ENCODE measurements at places on chromosomes 2 and 18.

DNA sequence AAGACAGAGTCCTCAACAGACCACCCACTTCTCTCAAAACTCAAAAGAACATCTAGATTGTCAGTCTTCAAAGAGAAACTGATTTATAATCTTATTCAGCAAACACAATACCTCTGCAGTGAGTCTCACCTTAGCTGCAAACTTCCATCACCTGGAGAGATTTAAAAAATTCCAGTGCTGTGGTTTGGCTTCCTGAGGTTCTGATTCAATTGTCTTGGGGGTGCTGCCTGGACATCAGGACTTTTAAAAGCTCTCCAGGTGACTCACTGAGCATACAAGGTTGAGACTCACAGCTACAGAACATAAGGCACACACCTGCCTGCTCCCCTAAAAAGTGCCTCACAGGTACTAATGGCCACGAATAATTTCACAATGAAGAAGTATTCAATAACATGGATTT, 40.3 kb downstream of the RNF152 start:
- DNase-seq: no peak

DNA sequence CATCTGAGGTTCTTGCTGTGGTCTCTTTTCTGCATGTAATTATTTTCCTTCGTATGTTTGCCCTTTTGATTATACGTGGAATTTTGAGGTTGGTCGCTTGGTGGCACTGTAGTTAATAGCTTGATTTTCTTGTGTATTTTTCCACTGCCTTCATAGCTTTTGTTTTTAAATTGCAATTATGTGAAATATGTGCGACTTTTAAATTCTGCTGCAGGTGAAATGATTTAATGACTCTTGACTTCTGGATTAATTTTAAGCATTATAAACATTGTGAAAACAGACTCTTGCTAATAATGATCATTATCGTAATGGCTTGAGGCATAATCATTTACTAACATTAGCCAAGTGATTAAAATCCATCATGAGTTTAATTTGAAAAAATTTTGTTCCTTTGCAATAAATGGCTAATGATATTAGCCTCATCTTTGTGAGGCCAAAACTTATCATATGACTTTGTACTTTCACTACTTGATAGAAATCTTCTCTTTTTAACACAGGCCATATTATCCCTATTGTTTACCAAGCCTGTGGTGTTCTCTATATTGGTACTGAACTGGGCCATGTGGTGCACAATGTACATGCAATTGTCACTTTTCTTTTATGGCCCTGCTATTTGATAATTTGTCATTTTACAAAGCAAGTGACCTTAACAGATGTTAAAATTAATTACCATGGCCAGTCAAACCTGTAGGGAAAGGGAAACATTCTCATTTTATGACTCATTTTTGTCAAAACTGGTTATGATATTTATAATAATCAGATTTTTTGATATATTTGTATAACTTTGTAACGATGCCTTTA, 62.8 kb upstream of the NEUROD1 start:
- peak; percentile 10 for DNase-seq

- peak; percentile 4 for DNase-seq
These were observed 7.6 kb upstream of the CHRNA1 start for GRCh38 chr2:174771631-174772471.

GRCh38 chr2:166805753-166806152, 82.5 kb upstream of the XIRP2 start:
- DNase-seq: no peak

GRCh38 chr18:22387787-22388186, 29.9 kb downstream of the CTAGE1 start:
- DNase-seq: no peak

DNA sequence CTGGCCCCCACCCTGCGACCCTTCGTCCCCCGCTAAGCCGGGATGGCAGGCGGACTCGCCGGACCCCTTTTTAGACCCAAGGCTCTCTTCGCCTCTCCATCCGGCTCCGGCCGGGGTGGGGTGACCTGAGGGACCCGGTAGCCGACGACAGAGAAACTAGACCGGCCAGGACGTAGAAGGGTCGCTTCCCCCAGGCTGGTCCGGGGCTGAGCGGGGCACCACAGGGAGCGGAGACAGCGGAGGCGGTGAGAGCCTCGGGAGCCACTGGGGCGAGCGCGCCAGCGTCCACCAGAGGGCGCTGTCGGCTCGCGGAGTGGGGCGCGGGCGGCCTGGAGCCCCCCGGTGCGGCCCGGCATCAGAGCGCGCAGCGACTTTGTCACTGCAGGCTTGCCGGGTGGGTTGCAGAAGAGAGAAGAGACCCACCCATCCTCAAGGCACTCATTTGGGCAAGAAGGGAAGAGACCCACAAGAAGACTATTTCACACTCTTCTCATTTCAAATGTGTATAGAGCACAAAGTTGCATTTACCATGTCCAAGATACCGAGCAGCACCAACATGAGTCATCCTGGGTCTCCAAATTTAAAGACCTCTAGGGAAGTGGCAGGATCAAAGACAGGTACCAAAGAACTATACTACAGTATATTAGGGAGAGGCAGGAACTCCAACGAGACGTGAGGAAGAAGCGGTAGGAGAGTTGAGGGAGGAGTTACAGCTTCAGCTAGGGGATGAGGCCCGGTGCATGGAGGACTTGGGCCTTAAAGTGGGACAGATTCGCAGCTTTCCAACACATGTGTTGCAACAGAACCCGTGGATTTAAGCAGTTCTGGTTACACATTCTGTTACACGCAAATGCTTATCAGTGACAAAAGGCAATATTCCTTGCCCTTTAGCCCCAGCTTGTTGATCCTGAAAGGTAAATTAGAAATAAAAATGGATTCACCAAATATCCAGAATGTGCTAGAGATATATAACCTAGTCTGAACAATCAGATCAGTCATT, 7.6 kb upstream of the PRKCE start:
- DNase-seq: peak; percentile 34

DNA sequence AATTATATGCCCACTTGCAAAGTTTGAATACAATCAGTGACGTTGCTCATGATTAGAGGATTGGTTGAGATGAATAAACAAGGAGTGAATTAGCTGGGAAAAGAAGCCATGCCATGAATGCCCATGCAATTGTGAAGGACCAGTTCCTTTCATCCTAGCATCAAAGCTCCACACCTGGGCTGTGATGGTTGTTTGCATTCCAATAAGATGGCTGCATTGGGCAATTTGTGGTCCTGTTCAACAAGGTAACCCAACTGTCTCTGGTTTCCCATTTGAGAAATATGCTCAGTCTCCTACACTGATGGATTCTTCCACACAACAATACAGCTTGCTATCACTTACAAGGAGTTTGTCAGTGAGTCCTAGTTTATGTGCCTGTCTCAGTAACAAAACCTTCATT, 550.2 kb downstream of the STK39 start:
- DNase-seq: no peak

GRCh38 chr2:96144481-96145035, 682 bp downstream of the DUSP2 start:
- no peak for DNase-seq

- no peak for DNase-seq
These were observed 129.3 kb downstream of the RDH14 start for GRCh38 chr2:18430996-18431748.

GRCh38 chr2:85523903-85524335, 15.0 kb upstream of the MAT2A start:
- DNase-seq: no peak

DNA sequence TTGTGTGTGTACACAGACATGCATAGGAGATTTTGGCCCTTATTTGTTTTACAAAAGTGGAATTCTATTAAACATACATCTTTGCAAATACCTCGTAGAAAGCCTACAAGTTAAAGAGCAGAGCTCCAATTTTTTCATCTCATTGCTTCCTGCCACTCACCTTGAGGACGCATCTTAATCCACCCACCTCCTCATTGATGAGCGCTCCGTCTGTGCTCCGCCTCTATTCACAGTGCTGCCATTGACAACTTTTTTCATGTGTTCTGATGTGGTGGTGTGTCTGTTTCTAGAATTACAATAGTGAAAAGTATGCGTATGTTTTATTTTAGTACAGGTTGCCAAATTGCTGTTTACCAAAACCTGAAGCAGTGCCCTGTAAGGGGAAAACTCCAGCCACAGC, 36.3 kb downstream of the NEURL3 start:
- no peak for DNase-seq

DNA sequence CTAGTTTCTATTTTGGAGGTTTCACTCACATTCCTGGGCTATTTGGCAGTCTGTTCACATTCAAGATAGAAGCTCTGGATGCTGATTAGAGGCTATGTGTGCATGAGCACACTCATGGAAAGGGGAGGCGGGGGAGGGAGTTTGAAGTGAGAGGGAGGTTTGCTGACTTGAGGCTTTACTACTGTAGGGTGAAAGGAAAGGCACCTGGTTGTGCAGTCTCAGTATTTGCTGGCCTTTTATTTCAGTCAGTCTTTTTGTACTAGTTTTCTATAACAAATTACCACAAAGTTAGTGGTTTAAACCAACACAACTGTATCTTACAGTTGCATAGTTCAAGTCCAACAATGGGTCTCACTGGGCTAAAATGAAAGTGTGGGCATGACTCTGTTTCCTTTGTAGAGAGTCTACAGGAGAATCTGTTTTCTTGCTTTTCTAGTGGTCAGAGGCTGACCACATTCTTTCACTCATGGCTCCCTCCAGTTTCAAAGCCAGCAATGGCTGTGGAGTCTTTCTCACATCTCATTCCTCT, 47.7 kb upstream of the NR4A2 start:
- no peak for DNase-seq

DNA sequence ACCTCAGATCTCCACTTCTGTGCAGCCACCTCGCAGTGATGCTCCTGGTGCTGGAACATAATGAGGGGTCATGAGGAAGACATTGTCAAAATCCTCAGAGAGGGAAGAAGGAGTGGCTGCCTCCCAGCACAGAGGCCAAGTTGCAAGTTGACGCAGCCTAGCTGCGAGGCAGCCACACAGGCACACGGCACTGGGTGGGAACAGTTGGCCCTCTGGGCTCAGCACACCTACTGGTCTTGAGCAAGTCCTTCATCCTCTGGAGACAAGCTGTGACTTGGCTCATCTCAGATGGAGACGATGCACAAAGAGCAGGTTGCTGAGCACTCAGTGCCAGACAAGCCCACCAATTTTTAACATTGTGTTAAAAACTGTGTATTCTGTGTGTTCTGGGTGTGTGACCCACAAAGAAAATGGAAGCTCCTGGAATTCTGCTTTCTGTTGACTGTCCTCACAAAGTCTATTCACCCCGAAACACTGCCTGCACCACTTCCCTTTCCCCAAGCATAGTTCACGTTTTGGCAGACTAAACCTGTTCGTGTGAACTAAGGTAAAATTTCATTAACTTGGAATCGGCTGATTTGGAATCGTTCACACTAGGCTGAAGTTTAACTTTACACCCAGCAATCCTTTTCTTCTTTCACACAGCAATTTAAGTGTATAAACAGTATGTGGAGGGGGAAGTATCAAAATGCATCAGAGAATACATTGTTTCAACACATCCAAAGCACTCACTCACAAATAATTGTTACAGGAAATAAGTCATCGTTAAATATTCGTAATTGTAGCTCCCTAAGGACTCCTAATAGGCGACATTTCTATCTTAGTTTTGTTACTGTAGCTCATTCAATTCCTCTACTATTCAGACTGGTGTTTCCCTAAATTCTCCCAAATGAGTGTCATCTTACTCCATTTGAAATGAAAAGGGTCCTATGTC, 266.6 kb upstream of the ID2 start:
- DNase-seq: no peak

- no peak for DNase-seq
These were observed 203.2 kb upstream of the CYP26B1 start for GRCh38 chr2:72350852-72351251.

GRCh38 chr2:32271063-32271462, 6.4 kb upstream of the NLRC4 start:
- DNase-seq: no peak

DNA sequence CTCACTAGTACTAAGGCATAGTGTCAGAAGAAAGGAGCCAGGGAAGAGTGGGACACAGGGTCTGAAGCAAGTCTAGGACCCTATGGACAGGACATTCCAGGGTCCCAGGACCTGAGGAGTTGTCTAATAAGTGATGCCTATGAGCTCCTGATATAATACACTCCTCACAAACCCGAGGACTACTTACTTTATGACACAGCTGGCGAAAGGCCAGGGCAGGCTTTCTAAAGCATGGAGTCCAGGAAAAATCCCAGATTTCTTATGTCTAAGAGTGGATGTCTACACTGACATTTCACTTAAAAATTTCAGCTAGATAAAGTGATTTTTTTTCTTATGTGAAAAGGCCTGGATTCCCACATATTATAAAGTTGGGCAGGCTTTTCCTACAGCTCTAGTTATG, 502.2 kb upstream of the SETBP1 start:
- no peak for DNase-seq

- DNase-seq: no peak
These were observed 11.8 kb downstream of the C2orf69 start for GRCh38 chr2:199922856-199923255.

DNA sequence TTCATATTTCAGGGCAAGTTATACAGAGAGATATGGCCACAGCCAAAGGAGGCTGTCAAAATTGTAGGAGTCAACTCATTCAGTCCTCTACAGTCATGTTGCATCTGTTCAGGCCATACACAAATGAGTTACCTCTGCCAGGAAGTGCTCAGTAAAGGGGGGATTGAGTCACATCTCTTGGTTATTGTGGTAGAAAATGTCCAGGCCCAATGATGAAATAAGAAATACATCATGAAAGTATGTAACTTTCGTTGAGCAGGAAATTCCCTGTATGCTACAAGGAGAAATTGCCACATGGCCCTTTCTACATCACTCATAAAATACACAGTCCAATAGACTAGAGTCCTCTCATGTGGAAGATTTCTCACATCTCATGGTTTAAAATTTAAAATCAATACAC, 103.9 kb upstream of the COL3A1 start:
- no peak for DNase-seq

DNA sequence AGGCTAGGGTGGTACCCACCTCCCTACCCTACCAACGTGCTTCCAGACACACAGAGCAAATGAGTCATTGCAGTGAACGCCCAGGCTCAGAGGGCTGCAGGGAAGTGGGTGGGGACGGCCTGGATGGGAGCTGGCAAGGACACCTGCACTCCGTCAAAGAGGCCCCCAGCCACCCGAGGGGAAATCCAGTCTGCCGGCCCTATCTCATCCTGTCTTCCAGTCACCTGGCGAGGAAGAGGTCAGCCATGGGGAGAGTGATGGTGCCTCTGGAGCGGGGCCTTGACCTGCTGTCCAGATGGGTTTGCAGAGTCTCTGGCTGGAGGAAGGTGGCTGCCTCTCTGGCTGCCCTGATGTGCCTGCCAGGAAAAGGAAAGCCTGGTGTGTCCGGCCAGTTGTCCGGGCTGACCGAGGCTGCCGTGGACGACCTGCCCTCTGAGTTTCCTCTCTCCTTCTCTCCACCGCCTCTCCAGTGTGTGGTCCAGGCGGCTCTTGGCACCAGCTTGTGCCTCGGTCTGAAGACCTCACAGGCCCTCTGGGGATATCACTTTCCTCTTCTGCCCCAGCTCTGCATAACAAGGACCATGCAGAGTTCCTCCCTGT, 209.7 kb upstream of the COPS8 start:
- DNase-seq: no peak

- DNase-seq: no peak
These were observed 24.4 kb downstream of the TFCP2L1 start for GRCh38 chr2:121260370-121261154.
